ENCODE measurements at places on chromosomes 6 and 20.

DNA sequence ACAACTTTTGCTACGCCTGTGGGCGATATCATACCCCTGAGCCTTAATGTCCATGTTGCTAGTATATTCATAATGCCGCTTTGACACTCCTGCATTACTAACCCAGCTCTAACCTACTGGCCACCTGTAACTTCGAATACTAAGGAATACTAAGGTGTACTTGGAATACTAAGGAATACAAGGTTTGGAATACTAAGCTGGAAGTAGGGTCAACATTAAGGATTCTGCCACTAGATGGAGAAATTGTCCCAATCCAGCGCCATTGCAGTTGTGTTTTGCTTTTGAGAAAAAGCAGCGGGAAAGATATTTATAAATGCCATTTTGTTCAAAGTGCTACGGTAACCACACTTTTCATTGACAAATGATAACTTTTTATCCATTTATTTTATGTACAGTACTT is 10.7 kb downstream of the TBXT start:
- DNase-seq = no peak

GRCh38 chr6:87196275-87196842 is 41.0 kb downstream of the ZNF292 start:
- DNase-seq = no peak

- no peak for DNase-seq
Observed at GRCh38 chr6:143241911-143242310, 181.2 kb downstream of the AIG1 start.

GRCh38 chr6:134031696-134032255 is 20.6 kb downstream of the SLC2A12 start:
- DNase-seq = no peak

DNA sequence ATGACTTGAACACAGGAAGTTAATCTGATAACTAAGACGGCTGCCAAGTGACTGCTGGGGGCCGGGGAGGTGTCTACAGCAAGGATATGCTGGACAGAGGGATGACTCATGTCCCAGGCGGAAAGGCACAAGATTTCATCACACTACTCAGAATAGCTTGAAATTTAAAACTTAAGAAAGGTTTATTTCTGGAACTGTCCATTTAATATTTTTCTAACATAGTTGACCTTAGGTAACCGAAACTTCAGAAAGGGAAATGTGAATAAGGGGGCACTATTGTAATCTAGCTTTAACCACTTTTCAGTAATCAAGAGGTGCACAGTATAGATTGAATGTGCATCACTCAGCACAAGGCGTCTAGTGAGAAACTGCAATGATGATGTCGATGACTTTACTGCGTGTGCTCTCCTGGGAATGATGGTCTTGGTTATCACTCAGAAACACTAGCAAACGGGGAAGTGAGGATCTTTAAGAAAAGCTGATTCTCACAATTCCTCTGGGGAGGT is 171.5 kb downstream of the QKI start:
- no peak for DNase-seq

DNA sequence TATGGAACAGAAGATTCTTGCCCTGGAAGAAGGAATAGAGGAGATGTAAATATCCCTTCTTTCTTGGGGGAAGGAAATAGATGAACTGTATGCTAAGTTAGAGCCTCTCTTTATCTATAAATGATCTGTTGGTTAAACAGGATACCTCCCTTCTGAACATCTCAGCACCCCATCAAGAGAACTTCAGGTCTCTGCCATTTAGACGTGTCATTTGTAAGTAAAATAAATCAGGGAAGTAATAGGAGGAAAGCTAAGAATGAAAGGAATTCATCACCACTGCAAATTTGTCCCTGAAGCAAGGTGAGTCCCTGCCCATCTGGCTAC is 42.5 kb upstream of the TNFAIP3 start:
- DNase-seq = no peak
